Ascending aorta (tissue), 2 donors: ENCODE measurements at places on chromosomes 4 and X.

- no peak for DNase-seq
Observed at GRCh38 chrX:15739886-15740285, 1.8 kb downstream of the CA5B start.

GRCh38 chrX:110418316-110419235 is 59.9 kb downstream of the RTL9 start:
- DNase-seq, result no peak

GRCh38 chr4:150664935-150665334 is 83.0 kb downstream of the MAB21L2 start:
- no peak for DNase-seq

DNA sequence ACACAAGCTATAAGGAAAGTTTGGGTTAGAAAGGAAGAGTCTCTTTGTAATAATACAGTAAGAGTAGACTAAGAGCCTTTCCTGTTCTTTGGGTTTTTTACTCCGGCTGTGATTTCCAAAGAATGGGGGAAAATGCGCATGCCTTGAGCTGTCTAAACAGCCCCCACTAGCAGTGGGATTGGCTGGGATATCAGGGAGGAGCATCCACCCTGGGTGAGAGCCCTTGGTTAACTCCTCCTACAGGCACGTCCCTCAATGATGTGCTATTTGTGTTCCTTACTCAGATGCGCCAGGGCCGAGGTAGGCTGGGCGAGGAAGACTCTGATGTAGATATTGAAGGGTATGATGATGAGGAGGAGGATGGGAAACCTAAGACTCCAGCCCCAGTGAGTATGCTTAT is 74.0 kb upstream of the OGT start:
- DNase-seq, result no peak

GRCh38 chr4:100430451-100430850 is 87.4 kb downstream of the EMCN start:
- no peak for DNase-seq

DNA sequence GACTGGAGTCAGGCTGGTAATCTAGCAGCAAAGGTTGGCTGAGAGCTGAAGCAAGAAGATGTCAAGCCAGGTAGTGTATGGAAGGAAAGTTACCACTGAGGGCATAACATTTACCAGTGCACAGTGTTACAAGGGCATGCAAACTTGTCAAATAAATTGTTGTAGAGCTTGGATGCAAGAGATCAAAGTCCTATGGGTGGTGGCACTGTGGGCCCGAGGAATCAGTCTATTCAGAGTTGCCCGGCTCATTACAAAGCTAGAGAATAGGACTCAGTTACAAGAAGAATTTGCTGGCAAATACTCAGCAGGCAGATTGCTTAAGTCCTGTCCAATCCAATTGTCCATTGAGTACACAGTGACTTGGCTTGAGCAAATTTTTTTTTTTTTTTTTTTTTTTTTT is 2043.8 kb downstream of the ARAP2 start:
- DNase-seq, result no peak

- DNase-seq, result no peak
Observed at GRCh38 chr4:165404080-165404479, 25.3 kb downstream of the CPE start.

GRCh38 chr4:119746951-119747350 is 118.3 kb upstream of the PDE5A start:
- no peak for DNase-seq

- no peak for DNase-seq
Observed at GRCh38 chr4:62070291-62070852, 870.2 kb downstream of the ADGRL3 start.

GRCh38 chrX:9438933-9439494 is 25.8 kb upstream of the TBL1X start:
- DNase-seq, result no peak

GRCh38 chr4:1590244-1590643 is 93.9 kb downstream of the FAM53A start:
- no peak for DNase-seq

- no peak for DNase-seq
Observed at GRCh38 chr4:30461218-30461617, 259.0 kb upstream of the PCDH7 start.

DNA sequence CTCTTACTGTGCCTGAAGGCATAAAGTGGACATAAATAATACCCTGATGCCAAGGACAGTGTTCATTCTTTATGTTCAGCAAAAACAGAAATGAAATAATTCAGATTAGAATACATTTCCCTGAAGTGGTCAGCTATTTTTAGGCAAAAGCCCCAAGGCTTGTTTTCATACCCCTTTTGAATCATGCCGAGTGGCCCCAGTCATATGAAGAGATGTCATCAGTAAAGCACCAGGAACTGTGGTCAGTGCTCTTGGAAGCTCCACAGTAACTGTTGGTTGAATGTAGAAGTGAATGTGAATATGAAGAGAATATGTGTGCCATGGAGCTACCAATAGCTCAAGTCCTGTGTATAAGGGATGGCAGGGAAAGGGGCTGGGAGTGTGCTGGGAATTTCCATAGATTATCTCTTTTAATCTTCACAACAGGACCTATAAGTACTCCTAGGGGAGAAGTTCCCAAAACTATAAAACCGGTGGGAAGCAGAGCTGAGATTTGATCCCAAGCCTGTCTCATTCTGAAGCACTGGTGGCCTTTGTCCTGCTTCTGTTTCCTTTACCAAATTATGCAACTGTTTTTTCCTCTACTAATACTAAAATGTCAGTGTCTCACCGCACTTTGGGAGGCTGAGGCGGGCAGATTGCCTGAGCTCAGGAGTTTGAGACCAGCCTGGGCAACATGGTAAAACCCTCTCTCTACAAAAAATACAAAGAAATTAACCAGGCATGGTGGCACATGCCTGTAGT is 52.6 kb downstream of the FNIP2 start:
- peak; percentile 36 for DNase-seq

DNA sequence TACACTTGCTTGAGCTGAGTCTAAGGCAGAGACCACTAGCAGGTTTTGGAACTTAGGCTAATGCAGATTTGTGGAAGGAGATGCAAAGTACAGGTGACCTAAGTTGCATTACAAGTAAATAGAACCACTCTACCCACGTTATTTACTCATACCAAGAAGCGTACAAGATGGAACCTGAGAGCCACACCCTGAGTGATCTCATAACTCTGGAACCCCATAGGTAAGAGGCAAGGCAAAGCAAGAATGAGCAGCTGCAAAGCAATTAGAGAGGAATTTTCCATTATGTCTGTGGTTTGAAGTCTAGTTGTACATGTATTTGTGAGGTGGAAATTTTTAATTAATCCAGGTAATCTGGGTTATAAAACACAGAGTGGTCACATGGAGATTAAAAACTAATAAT is 55.4 kb downstream of the CC2D2A start:
- no peak for DNase-seq

GRCh38 chrX:69314436-69315348 is 149.4 kb upstream of the PJA1 start:
- DNase-seq, result peak; percentile 40

DNA sequence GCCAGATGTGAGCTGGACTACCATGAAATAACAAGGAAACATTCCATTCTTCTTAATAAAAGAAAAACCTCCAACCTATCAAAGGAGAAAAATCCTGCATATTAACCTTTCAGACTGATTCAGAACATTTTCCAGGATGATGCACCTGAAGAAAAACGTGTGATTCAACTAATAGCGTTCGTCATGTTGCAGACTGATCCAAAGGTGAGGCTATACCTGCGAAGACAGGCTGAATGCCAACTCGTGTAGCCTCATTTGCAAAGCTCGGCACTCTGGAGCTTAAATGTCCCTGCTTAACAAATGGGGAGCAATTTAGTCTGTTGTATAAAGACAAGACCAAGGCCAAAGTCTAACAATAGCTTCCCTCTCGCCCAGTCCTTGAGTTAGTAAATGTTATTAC is 172.0 kb upstream of the NOCT start:
- no peak for DNase-seq

DNA sequence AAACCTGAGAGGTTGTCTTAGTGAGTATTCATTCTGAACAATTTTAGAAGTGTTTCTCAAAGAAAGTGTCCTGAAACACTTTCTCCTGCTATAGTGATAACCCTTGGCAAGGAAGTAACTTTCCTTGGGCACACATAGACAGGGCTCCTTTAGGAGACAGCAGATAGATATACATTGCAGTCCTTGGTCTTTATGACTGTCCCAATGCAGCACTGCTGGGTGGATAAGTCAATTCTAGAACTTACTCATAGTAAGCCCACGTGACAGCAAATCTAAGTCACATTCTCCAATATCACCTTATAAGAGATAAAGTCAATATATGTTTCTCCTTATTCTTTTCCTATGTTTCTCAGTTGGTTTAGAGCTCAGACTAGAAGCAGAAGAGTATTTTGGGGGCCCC is 46.7 kb downstream of the GPRASP3 start:
- DNase-seq, result no peak

GRCh38 chrX:77953302-77953701 is 16.1 kb downstream of the PGAM4 start:
- no peak for DNase-seq

DNA sequence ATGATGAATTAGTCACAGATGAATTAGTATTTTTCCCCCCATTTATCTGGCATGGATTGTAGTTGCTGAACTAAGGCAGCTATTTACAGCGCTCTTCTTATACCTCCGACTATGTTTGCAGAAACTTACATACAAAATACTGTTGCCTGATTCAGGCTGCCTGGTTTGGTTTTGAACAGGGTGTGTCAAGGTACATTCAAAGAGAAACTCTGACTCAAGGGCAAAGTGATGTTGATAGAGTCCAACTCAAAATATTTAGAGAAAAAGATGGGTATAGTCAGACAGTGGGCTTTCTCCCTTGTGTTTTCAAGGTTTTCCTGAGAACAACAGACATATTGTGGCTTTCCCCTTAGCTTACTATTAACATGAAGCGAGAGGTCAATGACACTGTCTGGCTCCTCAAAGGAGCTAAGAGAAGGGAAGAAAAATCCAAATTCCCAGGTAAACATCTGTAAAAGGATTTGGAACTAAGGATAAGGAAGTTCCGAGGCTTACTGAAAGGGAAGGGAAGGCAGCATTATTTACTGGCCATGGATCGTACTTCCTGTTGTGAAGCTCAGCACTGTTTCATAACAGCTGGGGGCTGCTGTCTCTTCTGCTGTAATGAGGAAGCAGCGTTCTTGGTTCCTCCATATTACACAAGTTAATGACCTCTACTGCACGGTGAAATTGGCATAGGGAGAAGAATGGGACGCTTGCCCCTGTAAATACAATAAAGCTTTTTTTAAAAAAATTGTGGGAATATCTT is 30.9 kb downstream of the FAM9C start:
- DNase-seq, result no peak

DNA sequence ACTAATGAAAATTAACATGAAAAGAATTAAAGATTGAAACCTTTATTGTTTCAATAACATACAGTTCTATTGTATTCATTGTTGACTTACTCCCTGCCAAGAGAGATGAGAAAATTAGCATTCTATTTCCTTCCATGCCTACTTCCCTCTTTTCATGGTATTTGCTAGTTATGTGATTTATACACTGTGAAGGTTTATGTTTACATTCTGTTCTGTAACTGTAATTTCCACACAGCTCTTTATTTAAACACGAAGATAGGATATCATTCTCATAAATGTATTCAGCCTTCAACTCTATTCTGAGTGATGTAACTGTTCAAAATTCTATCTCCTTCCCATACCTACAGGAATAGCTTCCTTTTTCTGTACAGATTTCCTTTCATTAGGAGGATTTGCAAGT is 6.6 kb downstream of the CCDC110 start:
- DNase-seq, result no peak

GRCh38 chr4:18397681-18398390 is 376.3 kb upstream of the LCORL start:
- no peak for DNase-seq

DNA sequence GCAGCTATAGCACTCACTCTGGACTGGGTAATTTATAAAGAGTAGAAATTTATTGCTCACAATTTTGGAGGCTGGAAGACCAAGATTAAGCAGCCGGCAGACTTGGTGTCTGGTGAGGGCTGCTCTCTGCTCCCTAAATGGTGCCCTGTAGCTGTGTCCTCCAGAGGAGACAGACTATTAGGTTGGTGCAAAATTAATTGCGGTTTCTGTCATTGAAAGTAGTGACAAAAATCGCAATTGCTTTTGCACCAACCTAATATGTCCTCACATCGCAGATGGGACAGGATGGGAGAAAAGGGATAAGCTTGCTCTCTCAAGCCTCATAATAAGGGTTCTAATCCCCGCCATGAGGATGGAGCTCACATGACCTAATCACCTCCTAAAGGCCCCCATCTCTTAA is 258.1 kb upstream of the VCX3A start:
- DNase-seq, result no peak

- no peak for DNase-seq
Observed at GRCh38 chrX:84336646-84337045, 148.6 kb upstream of the RPS6KA6 start.

DNA sequence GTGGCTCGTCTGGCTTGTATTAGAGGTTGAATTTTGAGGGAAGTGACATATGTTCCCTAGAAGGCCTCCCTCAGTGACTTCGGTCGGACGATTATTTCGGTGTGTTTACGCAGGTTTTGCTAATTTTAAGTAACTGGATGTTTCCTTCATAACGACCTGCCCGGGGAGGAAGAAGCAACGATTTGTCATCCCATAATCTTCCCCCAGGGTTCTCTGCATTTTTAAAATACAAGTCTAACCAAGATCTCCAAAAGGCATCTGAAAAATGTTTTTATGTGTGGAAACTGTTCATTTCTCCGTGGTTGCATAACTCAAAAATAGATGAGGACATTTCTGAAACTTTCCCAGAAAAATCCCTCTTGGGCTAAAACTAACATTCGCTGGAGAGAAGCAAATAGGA is 195.4 kb downstream of the SHOX start:
- no peak for DNase-seq

GRCh38 chrX:119696251-119696890 is 3.4 kb upstream of the SEPTIN6 start:
- no peak for DNase-seq

GRCh38 chrX:39576041-39576872 is 521.5 kb downstream of the BCOR start:
- DNase-seq, result no peak

- no peak for DNase-seq
Observed at GRCh38 chr4:39320381-39321115, 45.6 kb downstream of the RFC1 start.

DNA sequence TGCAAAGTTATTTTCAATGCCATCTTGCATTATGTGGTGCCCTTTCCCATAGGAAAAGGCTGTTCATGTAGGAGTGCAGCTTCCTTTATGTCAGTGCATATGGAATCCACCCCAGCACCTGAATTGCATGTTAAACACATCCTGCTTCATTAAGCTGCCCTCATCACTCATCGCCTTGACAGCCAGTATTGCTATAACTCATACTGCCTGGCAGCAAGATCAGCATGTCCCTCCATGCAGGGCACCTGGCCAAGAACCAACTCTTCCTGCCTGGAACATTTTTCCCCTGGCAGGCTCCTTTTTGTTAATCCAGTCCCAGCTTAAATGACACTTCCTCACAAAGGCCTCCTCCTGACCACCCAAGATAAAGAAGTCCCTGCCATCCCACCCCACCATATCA is 23.5 kb upstream of the CA5B start:
- no peak for DNase-seq

- no peak for DNase-seq
Observed at GRCh38 chr4:153472122-153473037, 6.2 kb downstream of the TMEM131L start.

GRCh38 chr4:176631611-176632010 is 161.1 kb downstream of the VEGFC start:
- DNase-seq, result no peak

- DNase-seq, result no peak
Observed at GRCh38 chrX:19172741-19173140, 50.5 kb upstream of the ADGRG2 start.

- no peak for DNase-seq
Observed at GRCh38 chr4:69995526-69996016, at the start of gene STATH. Gene STATH, plus strand, starts transcription at chr4:69995966. Its CDS starts 2,472 bp downstream, at chr4:69998438.
